Glutamatergic neuron (in vitro differentiated cells): ENCODE measurements at places on chromosomes 11 and 22. TPM values are rescaled to one million over a fixed set of nuclear protein-coding genes. Genes with fewer than 3 reads are reported as not detected.

BARX2 gene
- not detected for total RNA-seq

OR2AT4 gene
- not detected for total RNA-seq

CD151 gene
- 346 TPM for total RNA-seq

TSGA10IP gene
- not detected for total RNA-seq

- DNase-seq: no peak
- H3K4me1 ChIP-seq: no peaks in the 10 kb centered on the region
- H3K27ac ChIP-seq: no peak overlapping the region
- H3K4me3 ChIP-seq: no peak overlapping the region
- H3K36me3 ChIP-seq: no peaks in the 10 kb centered on the region
These were observed 531 bp upstream of the SOX6 start for GRCh38 chr11:16356761-16357393.

DNA sequence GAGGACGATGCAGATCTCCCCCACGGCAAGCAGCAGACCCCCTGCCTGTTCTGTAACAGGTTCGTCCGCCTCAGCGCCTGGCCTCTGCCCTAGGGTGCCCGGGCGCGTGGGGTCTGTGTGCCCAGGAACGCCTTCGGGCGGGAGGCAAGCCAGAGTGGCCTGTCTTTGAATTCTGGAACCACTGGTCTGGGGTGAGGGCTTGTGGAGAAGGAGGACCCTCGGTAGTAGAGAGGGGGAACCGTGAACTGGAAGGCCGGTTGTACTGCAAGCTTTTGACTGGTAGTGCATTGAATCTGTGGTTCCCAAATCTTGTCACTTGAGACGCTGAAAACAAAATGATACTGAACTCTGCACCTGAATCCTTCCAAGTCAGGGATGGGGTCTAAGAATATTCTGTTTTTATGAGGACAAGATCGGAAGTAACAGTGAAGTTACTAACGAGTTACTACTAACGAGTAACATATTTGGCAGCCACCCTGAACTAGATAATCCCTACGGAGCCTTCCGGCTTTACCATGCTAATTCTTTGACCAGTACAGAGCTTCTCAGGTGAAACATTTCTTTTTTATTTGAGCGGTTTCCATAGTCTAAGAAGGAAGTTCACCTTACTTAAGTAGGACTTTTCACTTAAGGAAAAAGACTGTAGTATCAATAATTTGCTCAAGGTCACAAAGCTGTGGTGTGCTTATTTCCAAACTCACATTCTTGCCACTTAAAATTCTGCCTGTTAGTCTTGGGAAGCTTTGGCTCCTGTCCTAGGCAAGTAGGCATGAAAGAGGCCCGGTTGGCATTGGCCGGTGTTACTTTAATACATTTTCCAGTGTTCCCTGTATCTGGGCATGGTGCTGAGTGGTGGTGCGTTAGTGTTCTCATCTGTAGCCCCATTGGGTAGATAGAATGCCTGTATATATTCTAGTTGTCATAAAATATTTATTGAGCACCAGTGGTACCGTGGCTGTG lies 860 bp downstream of the PRMT3 start:
- peaks cover 4% of the 10 kb centered on the region for H3K4me1 ChIP-seq
- H3K27ac ChIP-seq: peak overlapping the region; percentile 73
- H3K4me3 ChIP-seq: peak overlapping the region; percentile 94
- DNase-seq: no peak
- H3K27me3 ChIP-seq: peaks cover 9% of the 10 kb centered on the region

GRCh38 chr22:43419371-43420080 lies 7.7 kb downstream of the MPPED1 start:
- no peaks in the 10 kb centered on the region for H3K36me3 ChIP-seq
- H3K27ac ChIP-seq: no peak overlapping the region
- DNase-seq: no peak
- H3K4me3 ChIP-seq: no peak overlapping the region

GRCh38 chr11:74470526-74470925 lies 3.2 kb upstream of the KCNE3 start:
- H3K4me3 ChIP-seq: no peak overlapping the region
- H3K27me3 ChIP-seq: peaks cover 15% of the 10 kb centered on the region
- no peak overlapping the region for H3K27ac ChIP-seq
- peaks cover 4% of the 10 kb centered on the region for H3K36me3 ChIP-seq
- no peak for DNase-seq
- H3K4me1 ChIP-seq: no peaks in the 10 kb centered on the region

- H3K27ac ChIP-seq: no peak overlapping the region
- no peak overlapping the region for H3K4me3 ChIP-seq
- no peaks in the 10 kb centered on the region for H3K27me3 ChIP-seq
These were observed 328.3 kb downstream of the FAT3 start for GRCh38 chr11:92552942-92553341.
